ENCODE measurements at places on chromosomes 2 and 18.

- DNase-seq: no peak
These were observed 10.6 kb upstream of the HNRNPLL start for GRCh38 chr2:38613126-38613848.

GRCh38 chr2:15472133-15472532 lies 89.0 kb downstream of the NBAS start:
- DNase-seq: no peak

DNA sequence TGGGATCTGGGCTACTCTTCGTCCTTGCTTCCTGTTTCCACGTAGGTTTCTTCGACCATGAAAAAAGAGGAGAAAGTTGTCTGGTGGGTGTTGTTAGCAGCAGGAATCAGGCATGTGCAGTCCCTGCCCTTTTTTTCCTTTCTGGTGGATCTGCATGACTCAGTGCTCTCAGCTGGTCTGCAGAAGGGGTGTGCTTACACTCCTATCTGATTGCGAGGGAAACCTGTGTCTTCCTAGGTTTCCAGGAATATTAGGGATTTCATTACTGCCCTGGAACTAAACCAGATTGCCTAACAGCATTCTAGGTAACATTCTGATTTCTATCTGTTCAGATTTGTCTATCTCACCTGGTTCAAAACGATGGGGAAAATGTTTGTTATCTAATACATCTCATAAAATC lies 174.3 kb downstream of the CCDC102B start:
- no peak for DNase-seq

GRCh38 chr2:86382108-86382507 lies 44.7 kb upstream of the REEP1 start:
- no peak for DNase-seq

GRCh38 chr18:34740101-34740500 lies 30.0 kb downstream of the DTNA start:
- no peak for DNase-seq

GRCh38 chr2:60628026-60628425 lies 74.6 kb upstream of the BCL11A start:
- DNase-seq: no peak

DNA sequence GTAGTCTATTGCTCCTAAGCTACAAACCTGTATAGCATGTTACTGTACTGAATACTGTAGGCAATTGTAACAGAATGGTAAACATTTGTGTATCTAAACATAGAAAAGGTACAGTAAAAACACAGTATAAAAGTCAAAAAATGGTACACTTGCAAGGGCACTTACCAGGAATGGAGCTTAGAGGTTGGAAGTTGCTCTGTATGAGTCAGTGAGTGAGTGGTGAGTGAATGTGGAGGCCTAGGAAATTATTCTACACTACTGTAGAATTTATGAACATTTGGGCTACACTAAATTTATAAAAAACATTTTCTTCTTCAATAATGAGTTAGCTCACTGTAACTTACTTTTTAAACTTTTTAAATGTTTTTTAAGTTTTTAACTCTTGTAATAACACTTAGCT lies 19.0 kb downstream of the NABP1 start:
- no peak for DNase-seq

DNA sequence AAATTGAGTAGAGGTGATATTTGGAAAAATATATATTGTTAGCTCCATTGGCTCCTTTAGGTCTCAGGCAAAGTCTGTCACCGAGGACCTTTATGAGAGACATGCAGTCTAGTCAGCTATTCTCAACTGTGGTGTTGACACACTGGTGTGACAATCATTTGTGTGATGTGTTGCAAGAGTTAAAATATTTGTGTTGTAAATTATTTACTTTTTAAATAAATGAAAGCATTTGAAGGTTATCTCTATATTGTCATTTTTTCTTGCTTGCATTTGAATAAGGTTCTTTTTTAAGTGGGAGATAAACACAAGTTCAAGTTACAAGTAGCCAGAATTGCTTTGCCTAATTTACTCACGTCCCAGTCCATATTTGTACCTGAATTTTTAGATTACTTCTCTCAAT lies 4.3 kb downstream of the REL start:
- no peak for DNase-seq

- peak; percentile 86 for DNase-seq
These were observed 126.8 kb downstream of the SP100 start for GRCh38 chr2:230542751-230543150.

GRCh38 chr2:207252416-207252815 lies 86.7 kb upstream of the KLF7 start:
- no peak for DNase-seq

GRCh38 chr2:100879296-100879695 lies 59.4 kb downstream of the NPAS2 start:
- no peak for DNase-seq

- no peak for DNase-seq
These were observed 54.7 kb downstream of the CMPK2 start for GRCh38 chr2:6810961-6811360.

DNA sequence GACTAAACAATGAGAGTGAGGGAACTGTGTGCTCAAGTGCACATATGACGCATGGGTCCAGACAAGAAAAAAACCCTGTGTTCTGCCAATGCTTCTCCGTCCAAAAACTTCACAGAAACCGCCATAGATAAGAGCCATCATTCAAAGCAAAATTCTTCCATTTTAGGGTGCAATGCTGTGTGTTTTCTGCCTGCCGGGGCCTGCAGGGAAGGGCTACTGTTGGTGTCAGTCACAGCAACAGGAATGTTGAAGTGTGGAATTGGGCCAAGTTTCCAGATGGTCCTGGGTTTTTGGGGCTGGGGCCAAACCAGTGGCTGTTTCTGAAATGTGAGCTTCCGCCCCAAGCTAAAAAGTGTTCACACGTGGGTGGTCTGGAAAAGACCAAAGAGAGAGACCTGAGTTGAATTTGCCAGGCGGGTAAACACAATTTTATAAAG lies 677 bp upstream of the MC2R start:
- peak; percentile 0 for DNase-seq

DNA sequence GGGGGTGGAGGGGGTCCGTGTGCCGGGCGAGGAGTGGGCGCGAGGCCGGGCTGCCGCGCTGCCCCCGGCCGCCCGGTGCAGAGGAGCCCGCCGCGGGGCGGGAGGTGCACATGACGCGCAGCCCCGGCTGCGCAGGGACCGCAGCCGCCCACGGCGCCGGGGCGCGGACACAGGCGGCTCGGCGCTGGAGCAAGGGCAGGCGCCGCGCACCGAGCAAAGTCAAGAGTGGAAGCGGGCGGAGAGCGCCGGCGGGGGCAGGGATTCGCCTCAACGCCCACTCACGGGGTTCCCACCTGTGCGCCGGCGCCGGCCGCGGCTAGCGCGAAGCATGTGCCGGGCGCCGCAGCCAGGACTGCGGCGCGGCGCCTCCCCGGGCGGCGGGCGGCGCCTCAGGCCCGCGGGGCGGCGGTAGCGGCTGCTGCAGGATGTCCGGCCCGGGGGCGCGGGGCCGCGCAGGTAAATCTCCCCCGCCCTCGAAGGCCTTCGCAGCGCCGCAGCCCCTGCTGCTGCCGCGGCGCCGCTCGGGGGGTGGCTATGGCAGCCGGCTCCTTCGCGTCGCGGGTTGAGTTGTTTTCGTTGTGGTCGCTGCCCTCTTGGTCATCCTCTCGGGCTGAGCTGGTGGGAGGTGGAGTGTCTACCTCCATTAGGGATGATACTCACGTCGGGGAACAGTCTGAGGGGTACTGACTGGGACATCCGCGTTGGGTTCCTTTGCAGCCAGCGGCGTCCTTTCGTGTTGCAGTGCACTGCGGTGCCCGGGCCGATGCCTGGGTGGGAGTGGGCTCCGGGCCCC lies 216.3 kb upstream of the DTNA start:
- peak; percentile 1 for DNase-seq

GRCh38 chr18:79438898-79439627 lies 43.3 kb downstream of the NFATC1 start:
- DNase-seq: no peak

GRCh38 chr2:56811401-56811800 lies 627.6 kb downstream of the CCDC85A start:
- peak; percentile 21 for DNase-seq

DNA sequence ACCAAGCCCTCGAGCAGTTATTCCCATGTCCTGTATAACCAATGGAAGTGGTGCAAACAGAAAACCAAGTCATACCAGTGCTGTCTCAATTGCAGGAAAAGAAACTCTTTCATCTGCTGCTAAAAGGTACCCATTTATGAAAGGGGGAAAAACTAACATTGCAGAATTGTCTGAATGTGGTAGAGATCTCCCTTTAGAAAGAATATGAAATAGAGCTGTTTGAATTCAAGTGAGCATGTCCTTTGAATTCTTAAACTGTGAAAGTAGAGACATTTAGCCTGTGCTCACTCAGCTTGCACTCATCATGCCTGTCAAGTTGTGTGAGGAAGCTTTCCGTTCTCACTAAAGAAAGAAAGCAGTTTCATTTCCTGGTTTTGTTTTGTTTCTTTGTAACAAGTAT lies 87.4 kb downstream of the EML4 start:
- peak; percentile 55 for DNase-seq

DNA sequence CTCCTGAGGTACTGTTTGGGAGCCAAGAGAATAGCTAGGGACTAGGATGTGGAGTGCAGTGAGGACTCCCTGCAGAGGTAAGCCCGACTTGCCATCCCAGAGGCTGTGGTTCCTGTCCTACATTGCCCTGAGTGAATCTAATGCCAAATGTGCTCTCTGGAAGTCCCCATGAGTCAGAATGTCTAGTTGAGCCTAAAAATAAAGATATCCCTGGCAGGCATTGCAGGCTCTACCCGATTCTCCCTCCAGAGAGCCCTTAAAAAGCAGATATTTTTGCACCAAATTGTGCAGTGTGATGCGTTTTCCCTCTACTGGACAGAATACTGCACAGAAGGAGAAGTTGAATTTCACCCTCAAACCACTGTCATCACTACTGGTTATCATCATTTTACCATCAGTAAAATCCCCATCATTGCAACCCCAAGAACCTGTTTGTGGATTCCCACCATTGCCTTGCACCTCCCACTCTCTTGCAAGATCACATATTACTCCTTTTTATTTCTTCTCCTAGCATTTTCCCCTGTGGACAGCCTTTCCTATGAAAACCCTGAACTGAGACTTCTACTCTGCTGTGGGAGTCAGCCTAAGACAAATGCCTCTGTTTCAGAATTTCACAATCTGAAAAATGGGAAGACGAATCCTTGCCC lies 98.0 kb downstream of the MARCHF4 start:
- peak; percentile 14 for DNase-seq

- DNase-seq: no peak
These were observed 4.8 kb downstream of the RESP18 start for GRCh38 chr2:219327719-219328118.

DNA sequence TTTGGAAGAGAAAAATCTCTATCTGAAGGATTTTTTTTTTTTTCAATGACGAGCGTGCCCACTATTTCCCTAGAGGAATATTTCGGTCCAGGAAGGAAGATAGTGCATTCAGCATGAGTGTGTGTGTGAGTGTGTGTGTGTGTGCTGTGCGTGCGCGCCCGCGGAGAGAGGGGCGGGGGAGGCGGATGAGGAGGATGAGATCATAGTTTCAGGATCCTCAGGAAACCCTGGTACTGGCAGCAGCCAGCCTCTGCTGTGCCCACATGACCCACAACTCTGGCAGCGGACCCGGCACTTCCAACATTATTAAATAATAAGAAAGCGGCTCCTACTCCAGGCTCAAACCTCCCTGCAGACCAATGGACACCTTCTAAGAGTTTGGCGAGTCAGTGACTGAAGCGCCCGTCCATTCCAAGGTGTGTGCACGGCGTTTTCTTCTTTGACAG lies 217.0 kb upstream of the DTNA start:
- DNase-seq: peak; percentile 68

- DNase-seq: no peak
These were observed 89.4 kb upstream of the EML6 start for GRCh38 chr2:54634021-54634420.

GRCh38 chr18:67266246-67267237 lies 250.0 kb downstream of the DSEL start:
- DNase-seq: peak; percentile 76

DNA sequence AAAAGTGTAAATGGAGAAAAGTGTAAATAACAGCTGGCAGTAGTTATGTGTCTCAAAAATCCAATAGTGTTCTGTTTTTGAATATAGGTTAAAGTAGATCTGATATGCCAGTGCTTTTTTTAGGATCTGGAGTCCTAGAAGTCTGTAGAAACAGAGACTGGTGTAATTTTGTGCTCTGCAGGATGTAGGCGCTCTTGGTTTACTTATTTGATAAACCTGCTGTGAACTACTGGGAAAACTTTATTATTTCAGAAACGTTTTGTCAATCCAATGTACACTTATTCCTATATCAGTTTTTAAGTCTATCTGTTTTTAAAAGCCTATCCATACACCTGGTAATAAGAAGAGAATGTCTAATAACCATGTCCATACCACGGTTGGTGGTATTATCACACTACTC lies 530.8 kb upstream of the ZNF804A start:
- DNase-seq: no peak

DNA sequence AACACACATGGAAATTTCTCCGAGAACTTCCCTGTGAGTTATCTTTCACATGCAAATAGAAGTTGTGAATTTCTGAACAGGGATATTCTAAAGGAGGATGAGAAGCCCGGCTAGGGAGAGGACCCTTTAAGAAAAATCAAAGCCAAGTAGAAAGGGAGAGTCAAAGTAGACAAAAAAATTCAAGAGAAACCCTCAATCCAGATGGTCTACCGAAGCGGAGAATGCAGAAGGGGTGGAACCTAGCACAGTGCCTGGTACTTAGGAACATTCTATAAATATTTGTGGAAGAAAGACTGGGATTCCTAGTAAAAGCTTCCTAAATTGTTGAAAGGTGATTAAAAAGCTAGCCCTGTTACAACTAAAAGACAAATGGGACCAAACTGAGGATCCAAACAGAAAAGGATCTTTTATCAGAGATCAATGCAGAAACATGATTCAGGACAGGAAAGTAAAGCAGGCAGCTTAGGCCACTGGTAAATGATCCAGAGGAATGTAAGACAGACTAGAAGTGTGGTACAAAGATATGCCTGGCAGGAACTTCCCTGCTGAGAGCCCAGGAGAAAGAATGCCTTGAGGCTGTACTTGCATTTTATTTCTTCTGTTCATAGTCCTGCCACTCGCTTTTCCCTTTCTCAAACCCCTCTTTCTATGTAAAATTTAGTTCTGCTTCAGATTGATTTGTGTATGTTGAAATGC lies 19.5 kb upstream of the GLS start:
- DNase-seq: peak; percentile 44

- DNase-seq: no peak
These were observed 905.1 kb downstream of the NRXN1 start for GRCh38 chr2:50126845-50127244.

GRCh38 chr2:135775420-135775819 lies 33.8 kb downstream of the UBXN4 start:
- peak; percentile 69 for DNase-seq

DNA sequence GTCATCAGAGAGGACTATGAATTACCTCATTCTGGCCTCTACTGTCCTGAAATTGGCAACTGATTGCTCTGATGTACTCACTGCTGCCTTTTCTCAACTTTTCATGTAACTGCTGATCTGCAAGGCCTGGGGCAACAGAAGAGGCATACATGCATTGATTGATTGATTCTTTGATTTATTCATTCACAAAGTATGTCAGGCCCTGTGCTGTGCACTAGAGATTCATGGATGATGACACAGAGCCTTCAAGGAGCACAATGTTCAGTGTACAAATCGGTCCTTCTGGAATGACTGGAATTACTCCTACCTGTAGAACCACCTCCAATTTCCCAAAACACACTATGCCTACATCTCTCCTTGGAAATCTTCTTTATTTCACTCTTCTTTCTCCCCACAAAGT lies 111.3 kb downstream of the LRATD1 start:
- no peak for DNase-seq

GRCh38 chr18:42882122-42882521 lies 233.4 kb downstream of the RIT2 start:
- no peak for DNase-seq

- no peak for DNase-seq
These were observed 244.5 kb upstream of the ID2 start for GRCh38 chr2:8437228-8437948.

- no peak for DNase-seq
These were observed 203.5 kb downstream of the NDUFA10 start for GRCh38 chr2:239821694-239822075.
